Neural progenitor cell (in vitro differentiated cells): ENCODE measurements at places on chromosomes 3 and 15. TPM values are rescaled to one million over a fixed set of nuclear protein-coding genes. Genes with fewer than 3 reads are reported as not detected.

DNA sequence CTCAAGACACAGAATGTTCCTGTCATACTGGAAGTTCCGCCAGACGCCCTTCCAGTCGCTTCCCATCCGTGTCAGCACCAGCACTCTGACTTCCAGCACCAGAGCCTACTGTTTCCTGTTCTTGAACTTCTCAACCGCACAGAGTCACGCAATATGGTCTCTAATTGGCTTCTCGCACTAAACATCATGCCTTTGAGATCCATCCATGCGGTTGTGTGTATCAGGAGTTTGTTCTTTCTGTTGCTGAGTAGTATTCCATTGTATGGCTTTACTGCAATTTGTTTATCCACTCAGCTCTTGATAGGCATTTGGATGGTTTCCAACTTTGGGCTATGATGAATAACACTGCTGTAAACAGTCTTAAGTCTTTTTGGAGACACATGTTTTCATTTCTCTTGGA, 112.1 kb downstream of the LRRK1 start:
- DNase-seq = no peak

The TMEM207 gene
- not detected in 2 replicates for total RNA-seq

GRCh38 chr3:11159421-11159904, 5.2 kb downstream of the HRH1 start:
- no peak for DNase-seq

- no peak for DNase-seq
Observed at GRCh38 chr15:48221885-48222284, 15.8 kb downstream of the SLC12A1 start.

GRCh38 chr15:81940467-81941451, 105.1 kb downstream of the MEX3B start:
- DNase-seq = no peak

DNA sequence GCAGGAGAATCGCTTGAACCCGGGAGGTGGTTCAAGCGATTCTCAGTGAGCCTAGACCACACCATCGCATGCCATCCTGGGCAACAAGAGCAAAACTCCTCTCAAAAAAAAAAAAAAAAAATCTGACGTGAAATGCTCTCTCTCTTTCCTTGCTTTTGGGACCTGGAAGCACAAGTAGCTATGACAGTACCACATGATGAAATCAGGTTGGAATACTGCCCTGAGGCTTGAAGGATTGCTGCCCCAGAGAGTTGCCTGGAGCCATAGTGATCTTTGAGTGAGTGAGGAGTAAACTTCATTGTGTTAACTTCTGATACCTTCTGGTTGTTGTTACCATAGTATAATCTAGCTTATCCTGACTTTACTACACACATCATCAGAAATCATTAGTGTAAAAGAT, 23.3 kb downstream of the AKAP13 start:
- DNase-seq = no peak

DNA sequence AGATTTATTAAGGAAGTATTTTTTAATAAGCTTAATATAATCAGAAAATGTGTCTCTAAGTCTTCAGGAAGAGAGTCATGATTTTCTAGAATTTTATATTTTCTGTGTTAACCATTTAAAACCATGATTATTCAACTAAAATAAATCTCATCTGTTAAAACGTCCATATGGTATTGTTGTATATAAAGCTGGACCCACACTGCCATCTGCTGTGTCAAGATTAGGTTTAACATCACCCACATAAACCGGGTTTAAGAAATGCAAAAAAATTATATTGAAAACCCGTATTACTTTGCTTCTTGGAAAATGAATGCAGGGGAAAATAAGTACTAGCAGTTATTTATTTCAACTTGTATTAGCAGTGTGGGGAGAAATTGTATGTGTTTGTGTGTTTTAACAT, 9.5 kb upstream of the CCDC66 start:
- no peak for DNase-seq

- DNase-seq = no peak
Observed at GRCh38 chr3:187935623-187936156, 190.4 kb upstream of the BCL6 start.

DNA sequence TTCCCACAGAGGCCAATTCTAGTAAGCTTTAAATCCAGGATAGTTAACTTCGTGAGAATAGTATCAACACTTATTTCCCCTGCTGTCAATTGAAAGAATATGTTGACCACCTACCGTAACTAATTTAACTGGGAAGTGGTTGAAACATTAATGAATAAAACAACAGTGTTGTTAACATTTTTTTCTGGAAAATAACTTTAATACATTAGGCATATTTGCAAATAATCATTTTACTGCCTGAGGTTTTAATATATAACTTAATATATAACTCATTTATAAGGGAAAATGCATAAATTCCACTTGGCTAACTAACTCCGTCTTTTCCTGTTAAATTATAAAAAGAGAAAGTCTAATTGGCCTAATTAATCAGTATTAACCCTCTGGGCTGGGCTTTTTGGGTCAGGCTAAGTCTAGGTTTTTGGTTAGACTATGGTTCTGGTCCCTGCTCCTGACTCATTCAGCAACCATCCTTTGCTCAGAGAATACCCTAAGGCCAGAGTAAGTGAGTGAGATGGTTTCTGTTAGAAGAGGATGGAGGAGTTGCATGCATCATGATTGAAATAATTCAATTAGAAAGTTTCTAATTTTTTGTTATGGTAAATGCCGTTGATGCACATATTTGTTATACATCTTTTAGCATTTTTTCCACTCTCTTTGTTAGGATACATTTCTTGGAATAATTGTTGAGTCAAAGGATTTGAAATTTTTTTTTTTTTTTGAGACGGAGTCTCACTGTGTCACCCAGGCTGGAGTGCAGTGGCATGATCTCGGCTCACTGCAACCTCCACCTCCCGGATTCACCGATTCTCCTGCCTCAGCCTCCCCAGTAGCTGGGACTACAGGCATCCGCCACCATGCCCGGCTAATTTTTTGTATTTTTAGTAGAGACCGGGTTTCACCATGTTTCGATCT, 10.8 kb upstream of the SKIL start:
- DNase-seq = no peak

The MYL3 gene
- total RNA-seq = not detected in 2 replicates

The C3orf22 gene
- total RNA-seq = not detected in 2 replicates

GRCh38 chr3:108951820-108952501, 1.7 kb downstream of the GUCA1C start:
- no peak for DNase-seq

DNA sequence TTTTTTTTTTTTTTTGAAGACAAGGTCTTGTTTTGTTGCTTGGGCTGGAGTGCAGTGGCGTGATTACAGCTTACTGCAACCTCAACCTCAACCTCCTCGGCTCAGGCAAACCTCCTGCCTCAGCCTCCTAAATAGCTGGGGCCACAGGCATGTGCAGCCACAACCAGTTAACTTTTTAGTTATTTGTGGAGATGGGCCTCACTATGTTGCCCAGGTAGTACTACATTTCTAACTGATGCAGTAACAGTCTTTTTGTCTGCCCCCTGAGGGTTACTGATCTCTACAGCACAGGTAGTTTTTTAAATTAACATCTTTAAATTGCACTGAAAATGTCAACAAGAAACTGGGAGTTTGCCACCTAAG, 3.4 kb upstream of the LMLN start:
- DNase-seq = no peak

- DNase-seq = no peak
Observed at GRCh38 chr15:85828126-85828525, 33.4 kb upstream of the KLHL25 start.

The ROBO1 gene
- total RNA-seq = 168 and 169 TPM in 2 replicates

The HHATL gene
- not detected in 2 replicates for total RNA-seq

DNA sequence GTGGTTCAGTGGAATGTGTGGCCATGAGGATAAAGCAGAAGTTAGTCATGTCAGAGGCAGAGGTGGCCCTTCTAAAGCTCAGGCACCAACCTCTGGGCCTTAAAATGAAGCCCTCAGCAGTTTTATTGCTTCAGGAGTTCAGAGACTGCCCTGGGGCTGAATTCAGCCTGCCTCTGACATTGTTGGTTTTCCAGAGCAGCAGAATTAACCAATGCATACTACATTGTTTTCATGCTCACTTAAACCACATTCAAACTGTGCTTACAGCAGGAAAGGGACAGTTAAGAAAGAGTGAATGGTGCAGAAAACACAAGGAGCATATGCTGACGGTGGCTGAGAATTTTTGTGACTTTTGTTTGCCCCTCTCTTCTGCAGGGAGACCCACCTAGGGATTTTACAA, 320.2 kb downstream of the CHST2 start:
- no peak for DNase-seq

DNA sequence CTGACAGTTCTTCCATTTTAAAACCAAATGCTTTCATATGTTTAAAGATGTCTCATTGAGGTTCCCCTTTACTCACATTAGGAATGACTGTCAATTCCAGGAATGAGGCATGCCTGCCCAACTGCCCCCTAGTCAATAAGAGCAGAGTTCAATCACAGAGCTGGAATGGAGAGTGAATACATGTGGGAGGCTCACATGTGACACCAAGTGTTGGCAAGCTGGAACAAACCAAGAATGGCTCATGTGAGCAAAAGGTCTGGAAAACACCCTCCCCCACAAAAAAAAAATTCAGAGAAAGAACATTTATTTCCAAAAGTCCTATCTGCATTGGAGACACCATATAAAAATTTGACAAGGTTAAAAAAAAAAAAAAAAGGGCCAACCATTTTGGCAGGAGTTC, 3.7 kb downstream of the PBRM1 start:
- peak; percentile 27 for DNase-seq

DNA sequence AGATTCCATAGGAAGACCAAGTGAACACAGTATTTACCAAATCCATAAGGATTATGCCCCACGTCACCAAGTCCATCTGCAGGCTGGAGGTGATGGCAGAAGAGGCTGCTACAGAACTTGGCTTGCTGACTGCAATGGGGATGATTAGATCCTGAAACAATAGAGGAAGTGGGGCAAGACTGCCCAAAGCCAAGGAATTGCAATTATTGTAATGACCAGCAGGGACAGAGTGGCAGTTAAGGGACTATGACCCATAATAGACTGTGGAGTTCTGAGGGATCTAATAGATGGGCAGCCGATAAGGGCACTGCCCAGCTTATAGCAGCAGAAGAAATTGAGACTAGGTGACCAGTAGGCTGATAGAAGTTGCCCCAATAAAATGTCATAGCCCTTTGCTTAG, 108.4 kb downstream of the MINAR1 start:
- DNase-seq = no peak

GRCh38 chr3:115975353-115975752, 352.0 kb downstream of the GAP43 start:
- no peak for DNase-seq

The MGLL gene
- total RNA-seq = 0.12 and 0.15 TPM in 2 replicates

The CYP1A2 gene
- total RNA-seq = not detected in 2 replicates

DNA sequence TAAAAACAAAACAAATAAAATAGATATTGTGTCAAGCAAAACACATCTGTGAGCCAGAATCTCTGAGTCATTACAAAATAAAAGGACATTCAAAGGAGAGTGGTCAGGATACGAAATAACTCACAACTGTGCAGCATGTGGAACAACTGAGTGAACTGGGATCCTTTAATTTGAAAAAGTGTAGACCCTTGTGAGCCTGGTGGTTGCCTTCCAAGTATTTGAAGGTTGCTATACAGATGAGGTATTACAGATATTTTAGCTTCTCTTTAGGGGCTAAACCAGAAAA, 26.7 kb downstream of the KCNMB2 start:
- no peak for DNase-seq

DNA sequence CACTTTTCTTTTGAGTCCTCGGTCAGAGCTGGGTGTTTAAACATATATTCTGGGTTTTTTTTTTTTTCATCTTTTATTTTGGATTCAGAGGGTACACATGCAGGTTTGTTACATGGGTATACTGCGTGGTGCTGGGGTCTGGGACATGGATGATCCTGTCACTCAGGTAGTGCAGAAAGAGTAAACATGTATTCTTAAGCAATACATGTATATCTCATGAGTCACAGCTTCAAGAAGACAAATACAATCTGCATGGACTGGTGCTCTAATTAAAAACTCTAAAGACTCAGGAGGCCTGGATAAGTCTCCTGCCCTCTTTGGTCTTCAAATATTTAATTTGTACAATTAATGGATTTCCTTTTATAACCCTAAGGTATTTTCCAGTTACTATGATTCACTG, 50.6 kb upstream of the PHLDB2 start:
- DNase-seq = no peak

The KCNAB1 gene
- 0.15 and 0.24 TPM in 2 replicates for total RNA-seq

DNA sequence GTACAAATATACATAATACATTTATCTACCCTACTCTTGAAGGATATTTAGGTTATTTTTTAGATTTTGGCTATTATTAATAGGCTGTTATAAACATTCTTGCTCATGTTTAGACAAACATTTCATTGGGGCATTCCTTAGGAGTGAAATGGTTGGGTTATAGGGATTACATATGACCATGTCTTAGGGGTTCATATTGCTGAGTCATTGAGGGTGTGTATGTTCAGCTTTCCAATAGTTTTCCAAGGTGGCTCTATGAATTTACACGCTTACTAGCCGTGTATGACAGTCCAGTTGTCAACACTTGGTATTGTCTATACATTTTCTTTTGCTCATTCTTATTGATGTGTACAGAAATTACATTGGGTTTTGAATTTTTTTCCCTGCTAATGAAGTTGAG, 125.8 kb downstream of the OXSM start:
- no peak for DNase-seq

GRCh38 chr15:76866716-76867321, 38.3 kb downstream of the SCAPER start:
- peak; percentile 37 for DNase-seq

- no peak for DNase-seq
Observed at GRCh38 chr3:42702982-42703694, 540 bp upstream of the HHATL start.

- no peak for DNase-seq
Observed at GRCh38 chr3:183586477-183586876, 31.0 kb upstream of the KLHL6 start.

DNA sequence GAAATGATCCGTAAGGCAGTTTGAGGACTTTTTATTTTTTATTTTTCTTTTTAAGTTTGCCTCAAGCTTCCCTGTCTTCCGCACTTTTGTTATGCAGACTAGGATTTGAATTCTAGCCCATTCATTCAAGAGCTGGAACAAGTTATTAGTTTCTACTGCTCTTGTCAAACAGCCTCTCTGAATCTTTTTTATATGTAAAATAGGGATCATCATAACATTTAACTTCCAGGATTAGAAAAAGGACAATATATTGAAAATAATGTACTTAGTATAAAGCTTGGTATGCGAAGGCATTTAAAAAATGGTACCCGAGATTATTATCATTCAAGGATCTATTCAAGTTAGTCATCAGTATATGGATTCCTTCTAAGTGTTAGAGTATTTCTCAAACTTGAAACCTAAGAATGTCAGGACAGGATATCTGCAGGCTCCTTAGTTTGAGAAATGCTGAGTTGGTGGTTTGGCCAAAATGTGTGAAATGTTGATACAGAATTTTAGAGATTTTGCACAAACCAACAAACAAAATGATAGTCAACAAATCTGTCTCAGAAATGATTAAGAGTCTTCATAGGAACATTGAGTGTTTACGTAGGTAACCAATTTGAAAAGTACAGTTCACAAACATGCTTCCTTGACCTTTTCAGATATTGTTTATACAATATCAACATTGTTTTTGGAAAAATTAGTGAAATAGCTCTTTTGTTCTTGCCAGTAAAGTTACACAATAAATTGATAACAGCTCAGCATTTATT, 40.5 kb upstream of the IGSF10 start:
- DNase-seq = no peak
